ENCODE measurements at places on chromosomes 3 and 15. TPM values are rescaled to one million over a fixed set of nuclear protein-coding genes. Genes with fewer than 3 reads are reported as not detected.

GRCh38 chr15:63388511-63388910 lies 6.9 kb upstream of the CA12 start:
- no peak for DNase-seq

DNA sequence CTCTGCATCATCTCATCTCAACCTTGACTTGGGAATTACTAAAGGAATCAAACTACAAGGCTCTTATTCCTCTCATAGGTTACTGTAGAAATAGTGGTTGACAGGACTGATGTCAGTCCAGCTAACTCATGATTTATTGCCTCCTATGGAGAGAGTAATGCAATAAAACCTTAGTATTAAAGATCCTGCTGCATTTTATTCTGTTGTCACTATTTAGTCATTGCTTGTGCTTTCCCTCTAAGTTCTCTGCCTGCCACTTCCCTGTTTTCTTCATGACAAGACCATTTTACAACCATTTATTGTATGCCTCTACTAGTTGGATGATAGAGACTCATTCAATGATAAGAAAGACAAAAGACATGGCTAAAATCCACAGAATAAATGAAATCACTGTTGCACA lies 134.1 kb upstream of the GRM7 start:
- DNase-seq: no peak

DNA sequence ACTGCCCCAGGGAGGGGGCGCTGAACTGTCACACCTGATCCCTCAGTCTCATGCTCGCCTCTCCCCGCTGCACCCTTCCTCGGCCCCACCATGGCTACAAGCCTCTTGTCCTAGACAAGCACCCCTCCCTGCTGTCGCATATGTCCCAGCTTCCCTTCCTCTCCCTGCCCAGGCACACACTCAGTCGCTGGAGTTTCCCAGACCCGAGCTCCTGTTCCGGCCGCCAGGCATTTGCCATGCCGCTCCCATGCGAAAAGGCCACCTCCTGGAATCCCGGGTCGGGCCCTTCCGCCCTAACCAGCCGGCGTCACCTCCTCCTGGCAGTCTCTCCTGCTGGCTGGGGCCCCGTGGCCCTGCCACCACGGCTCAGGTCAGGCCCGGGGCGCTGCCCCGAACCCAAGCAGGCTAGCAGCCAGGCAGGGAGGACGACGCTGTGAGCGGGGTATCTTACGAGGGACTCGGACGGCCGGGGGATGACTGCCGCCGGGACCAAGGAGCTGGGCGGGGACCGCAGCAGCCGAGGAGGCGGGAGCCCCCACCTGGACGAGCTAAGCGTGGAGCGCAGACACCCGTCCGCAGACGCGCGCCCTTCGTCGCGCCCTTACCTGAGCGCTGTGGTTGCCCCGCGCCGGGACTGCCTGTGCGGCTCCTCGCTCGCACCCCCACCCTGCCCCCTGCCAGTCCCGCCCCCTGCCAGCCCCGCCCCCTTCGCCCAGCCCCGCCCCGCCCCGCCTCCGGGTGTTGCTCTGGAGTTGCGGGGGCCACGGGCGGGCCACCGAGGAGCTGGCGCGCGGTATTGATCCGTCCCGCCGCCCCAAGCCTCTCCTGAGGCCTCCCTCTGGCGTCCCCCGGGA lies at the start of gene ALS2CL:
ALS2CL (minus strand) TSS at position 642 of the 854 bp plus-strand sequence. CDS start 4,239 bp downstream, outside the sequence.
- peak; percentile 72 for DNase-seq

DNA sequence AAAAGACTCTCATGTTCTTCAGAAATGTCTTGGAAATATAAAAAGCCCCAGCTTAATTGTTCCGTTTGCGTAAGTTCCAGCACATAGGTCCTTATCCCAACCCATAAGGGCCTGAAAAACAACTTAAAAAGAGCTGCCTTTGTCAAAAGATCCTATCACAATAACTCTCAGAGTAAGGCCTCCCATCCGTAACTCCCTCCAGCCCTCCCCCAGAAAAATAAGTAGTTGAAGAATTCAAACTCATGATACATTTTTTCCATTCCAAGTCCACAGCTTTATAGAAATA lies 38.0 kb upstream of the SECISBP2L start:
- DNase-seq: no peak

DNA sequence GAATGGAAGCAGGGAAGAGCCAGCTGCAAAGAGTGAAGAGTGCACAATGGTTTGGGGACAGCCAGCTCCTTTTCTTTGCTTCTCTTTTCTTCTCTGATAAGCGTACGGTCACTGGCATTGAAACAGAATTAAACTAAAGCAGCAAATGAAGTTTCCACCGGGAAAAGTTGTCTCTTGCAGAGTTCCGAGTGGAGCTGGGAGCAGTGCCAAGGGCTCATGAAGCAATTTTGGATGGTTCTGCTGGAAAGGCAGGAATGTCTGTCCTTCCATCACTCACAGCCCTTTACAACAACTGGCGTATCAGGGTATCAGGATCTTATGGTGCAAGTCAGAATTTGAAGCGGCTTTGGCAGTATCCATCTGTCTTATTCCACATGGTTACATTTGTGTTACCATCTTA lies 1042.9 kb downstream of the NTRK3 start:
- DNase-seq: no peak

THSD4 gene
- 57.4 TPM for total RNA-seq

Measured in heart left ventricle (tissue), 16 donors.